ENCODE measurements at places on chromosomes 5 and 9.
A peak's percentile ranks its signal among the peaks of the same experiment; 100 is the strongest.

DNA sequence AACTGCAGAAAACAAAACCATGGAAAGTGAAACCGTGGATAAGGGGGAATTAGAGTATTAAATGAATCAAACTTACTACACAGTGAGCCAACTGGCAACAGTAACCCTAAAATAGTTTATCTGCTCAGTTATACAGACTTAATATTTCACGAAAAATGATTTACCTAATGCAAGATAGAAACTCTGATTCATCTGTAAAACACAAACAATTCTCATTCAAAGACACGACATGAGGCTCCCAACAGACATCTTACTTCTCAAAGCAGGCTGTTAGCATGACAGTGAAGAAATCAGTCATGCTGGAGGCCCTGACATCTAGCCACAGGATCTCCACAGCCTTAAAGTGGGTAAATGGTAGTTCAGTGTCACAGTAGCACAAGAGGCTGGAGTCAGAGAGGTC lies 131.2 kb downstream of the FBN2 start:
- DNase-seq = no peak

- DNase-seq = no peak
Observed at GRCh38 chr9:14151451-14151850, 162.5 kb downstream of the NFIB start.

- DNase-seq = peak; percentile 15
Observed at GRCh38 chr5:78533356-78533755, 115.2 kb downstream of the LHFPL2 start.

GRCh38 chr9:112184946-112185345 lies 9.8 kb upstream of the SUSD1 start:
- DNase-seq = no peak

DNA sequence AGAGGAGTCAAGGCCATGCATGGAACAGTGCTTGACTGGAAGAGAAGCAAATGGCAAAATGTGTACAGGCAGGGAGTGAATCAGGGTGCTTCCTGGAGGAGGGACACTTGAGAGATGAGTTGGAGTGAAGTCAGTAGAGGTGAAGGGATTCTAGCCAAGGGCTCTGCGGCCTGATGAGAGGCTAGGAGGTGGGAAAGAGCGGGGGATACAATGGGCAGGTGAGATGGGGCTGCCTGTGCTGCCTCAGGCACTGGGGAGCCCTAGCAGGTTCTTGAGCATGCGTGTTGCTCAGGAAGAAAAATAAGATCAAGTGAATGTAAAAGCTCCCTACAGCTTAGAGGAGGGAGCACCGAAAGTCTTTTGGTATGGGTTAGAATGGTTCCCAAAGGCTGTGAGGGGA lies 22.3 kb downstream of the ERGIC1 start:
- DNase-seq = no peak

DNA sequence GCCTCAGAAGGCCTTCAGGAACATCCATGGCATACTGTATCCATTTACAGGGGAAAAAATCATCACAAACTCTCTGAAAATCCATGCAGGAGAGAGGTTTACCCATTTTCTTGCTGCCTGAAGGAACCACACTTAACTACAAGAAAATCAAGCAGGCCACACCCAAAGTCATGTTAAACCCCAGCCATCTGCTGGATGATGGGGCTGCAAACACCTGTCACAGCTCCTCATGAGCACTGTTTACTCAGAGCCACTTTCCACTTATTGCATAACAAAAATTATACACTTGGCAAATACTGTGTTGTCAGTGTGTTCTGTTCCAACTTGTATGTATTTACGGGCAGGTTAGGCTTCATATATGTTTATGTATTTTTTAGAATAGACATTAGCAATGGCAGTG lies 35.8 kb downstream of the PPIC start:
- peak; percentile 76 for DNase-seq

DNA sequence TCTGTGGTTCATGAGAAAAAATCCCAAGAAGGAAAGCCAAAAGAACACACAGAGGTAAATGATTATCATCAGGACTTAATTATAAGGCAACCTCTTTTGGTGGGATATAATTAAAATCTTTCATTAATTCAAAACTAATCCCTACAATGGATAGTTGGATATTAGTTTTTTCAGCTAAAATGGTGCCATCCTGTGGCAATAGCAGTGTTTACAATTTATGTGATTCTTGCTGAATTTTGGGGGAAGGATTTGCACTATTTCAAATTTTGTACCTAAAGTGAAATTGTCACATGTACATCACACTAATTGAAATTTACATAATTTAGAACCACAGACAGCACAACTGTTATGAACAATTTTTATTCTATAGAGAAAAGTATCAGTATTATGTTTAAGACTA lies 67.0 kb downstream of the CAST start:
- no peak for DNase-seq

DNA sequence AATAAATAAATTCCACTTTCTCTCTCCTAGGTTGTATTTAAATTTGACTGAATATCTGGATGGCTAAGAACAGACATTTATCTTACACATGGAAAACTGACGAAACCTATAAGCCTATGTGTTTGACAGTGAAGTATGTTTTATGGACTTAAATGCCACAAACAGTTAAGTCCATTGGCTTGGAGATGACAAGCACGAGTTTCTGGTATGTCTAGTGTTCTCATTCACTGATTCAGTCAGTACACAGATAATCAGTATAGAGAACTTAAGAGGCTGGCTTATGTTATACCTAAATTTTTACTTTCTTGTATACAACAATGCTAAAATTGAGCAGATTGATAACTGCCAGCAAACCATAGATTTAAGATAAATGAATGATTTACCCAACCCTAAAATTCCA lies 38.9 kb downstream of the SNAPC3 start:
- DNase-seq = no peak

DNA sequence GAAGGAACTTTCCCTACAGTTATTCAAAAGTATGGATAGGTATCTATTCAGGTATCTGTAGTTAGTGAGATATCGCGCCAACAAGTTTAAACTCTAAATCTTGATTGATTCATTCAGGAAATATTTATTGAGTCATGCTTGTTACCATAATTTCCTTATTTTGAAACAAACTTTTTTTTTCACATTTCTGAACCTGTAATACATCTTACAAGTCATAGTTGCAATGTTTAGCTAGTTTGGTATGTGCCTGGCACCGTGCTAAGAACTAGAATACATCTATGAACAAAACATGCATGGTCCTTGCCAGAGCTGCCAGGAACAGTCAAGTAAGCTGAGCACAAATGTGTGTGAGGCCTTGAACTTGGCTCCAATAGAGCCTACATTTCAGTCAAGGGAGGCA lies 226.4 kb downstream of the PCSK5 start:
- DNase-seq = no peak

- DNase-seq = no peak
Observed at GRCh38 chr5:132261881-132262845, 4.7 kb downstream of the PDLIM4 start.

GRCh38 chr5:33291216-33292000 lies 149.4 kb upstream of the TARS1 start:
- no peak for DNase-seq

GRCh38 chr9:135992486-135993408 lies 31.6 kb upstream of the UBAC1 start:
- peak; percentile 83 for DNase-seq
